Small intestine (tissue), 16 donors: ENCODE measurements at places on chromosomes 12 and 14. TPM values are rescaled to one million over a fixed set of nuclear protein-coding genes. Genes with fewer than 3 reads are reported as not detected.

DNA sequence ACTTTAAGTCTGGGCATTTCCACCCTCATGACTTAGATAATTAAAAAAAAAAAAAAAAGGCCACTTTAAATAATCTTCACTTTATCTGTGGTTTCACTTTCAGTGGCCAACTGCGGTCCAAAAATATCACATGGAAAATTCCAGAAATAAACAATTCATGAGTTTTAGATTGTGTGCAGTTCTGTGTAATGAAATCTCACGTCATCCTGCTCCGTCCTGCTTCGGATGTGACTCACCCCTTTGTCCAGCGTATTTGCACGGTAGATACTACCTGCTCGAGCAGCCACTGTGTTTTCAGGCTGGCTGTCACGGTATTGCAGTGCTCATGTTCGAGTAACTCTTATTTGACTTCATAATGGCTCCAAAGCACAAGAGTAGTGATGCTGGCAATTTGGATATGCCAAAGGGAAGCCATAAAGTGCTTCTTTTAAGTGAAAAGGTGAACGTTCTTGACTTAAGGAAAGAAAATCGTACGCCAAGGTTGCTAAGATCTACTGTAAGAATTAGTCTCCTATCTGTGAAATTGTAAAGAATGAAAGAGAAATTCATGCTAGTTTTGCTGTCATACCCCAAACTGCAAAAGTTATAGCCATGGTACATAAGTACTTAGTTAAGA lies 2.4 kb downstream of the E2F7 start:
- DNase-seq = no peak

- peak; percentile 55 for DNase-seq
Observed at GRCh38 chr12:12715459-12716150, 1.6 kb upstream of the CDKN1B start.

GRCh38 chr14:50040401-50040775 lies 76.0 kb downstream of the VCPKMT start:
- peak; percentile 60 for DNase-seq

DNA sequence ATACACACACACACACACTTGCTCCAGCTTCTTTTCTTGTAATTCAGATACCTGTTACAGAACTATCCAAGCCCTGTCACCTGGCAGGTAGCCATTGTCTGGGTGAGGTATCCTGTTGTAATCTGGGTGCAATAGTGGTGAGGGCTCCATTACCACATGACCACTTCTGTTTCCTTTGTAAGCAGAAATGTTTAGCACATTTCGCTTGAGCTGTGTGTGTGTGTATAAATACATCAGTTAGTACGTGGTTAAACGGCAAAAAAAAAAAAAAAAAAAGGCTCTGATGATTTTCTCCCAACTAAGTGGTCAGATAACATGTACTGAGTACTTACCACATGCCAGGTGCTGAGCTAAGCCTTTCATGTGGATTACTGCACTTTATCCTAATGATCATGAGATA lies 129.3 kb upstream of the SSTR1 start:
- no peak for DNase-seq

The LHX5 gene
- polyA plus RNA-seq = not detected
